ENCODE measurements at places on chromosomes 2 and 18.

GRCh38 chr2:11237122-11237521, 81.9 kb downstream of the SLC66A3 start:
- no peak for DNase-seq

- no peak for DNase-seq
Observed at GRCh38 chr18:30245766-30246455, 796.6 kb downstream of the DSC3 start.

DNA sequence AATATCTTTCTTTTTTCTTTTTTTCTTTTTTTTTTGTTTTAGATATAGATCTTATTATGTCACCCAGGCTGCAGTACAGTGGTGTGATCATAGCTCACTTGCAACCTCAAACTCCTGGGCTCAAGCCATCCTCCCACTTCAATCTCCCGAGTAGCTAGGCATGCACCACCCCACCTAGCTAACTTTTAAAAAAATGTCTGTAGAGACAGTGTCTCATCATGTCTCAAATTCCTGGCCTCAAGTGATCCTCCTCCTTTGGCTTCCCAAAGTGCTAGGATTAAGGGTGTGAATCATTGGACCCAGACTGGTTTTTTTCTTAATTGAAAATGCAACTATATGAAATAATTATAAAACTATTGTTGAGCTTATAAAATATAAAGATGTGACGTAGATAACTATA, 9.8 kb upstream of the ZCCHC2 start:
- DNase-seq: no peak

DNA sequence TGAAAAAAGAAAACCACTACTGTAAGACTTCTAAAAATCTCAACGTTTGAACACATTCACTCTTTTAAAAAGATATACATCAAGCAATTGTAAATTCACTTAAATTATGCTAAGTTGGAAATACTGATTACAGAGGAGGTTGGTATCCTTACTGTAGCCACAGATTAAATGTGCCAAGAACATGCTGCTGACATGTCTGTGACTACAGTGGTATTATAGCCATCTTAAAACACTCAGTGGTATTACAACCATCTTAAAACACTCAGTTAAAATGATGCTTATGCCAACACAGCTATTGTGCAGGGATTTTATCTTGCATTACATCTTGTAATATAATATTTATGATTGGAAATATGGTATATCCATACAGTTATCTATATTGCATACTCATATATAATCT, 50.0 kb downstream of the TMEM131 start:
- DNase-seq: no peak

GRCh38 chr2:68748568-68748967, 14.0 kb downstream of the ARHGAP25 start:
- no peak for DNase-seq

DNA sequence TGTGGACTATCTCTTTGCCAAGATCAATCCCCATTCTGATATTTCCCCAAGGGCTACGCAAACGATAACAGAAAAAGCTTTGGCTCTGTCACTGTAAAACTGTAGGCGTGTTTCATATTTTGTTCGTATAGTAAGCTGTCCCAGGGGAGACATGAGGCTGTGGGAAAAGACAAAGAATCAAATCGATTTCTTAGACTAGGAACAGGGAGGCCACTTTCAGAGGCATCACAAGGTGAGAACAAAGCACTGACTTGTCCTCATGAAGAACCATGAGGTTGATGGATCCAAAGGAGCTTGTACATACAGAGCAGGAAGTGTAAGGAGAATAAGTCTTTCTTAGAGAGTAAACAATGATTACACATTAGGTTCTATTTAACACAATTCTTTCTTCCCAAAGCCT, 255.7 kb downstream of the HNMT start:
- no peak for DNase-seq

- DNase-seq: no peak
Observed at GRCh38 chr2:208280933-208281332, 14.9 kb downstream of the PIKFYVE start.

DNA sequence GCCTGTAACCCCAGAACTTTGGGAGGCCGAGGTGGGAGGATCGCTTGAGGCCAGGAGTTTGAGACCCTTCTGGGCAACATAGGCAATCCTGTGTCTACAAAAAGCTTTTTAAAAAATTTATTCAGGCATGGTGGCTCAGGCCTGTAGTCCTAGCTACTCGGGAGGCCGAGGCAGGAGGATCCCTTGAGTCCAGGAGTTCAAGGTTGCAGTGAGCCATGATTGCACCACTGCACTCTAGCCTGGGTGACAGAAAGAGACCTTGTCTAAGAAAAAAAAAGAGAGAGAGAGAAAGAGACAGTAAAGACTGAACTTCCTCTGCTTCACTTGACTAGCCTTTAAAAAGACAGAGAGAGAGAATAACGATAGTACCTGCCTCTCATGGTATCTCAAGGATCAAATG, 62.4 kb downstream of the INPP5D start:
- no peak for DNase-seq

DNA sequence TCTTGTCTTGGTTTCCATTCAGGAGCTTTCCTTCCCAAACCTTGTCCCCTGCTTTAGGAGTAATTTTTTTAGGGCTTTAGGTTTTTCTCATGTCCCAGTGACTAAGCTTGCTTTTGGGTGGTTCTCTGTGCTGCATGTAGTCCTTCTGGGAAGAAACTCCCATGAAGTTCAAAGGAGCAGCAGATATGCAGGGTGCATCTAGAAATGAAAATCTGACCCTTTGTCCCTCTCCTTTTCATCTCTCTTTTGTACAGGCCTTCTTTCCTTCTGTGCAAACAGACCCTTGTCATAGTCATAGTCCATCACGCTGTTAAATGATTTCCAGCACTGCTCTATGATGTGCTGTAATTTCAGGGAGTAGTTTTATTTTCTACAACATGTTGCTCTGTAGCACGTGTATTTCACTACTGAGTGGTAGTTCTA, 20.4 kb downstream of the FMNL2 start:
- no peak for DNase-seq

DNA sequence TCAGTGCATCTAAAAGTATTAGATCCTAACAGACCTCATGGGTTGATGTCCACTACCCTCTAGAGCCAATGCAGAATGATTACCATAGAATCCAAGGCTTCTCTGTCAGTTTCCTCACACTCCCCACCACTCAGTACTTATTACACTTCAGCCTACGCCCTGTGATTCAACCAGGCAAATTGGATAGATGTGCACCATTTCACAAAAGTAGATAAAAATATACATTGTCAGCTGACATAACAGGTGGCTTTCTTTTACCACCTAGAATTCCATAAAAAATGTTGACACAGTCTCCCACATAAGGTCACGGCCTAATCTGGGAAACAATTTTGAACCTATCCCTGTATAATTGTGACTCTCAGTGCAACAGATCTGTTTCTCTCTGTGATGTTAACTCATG, 144.9 kb downstream of the CERS6 start:
- no peak for DNase-seq

All from T-helper 2 cell (primary cell).